ENCODE measurements at places on chromosomes 13 and 19. TPM values are rescaled to one million over a fixed set of nuclear protein-coding genes. Genes with fewer than 3 reads are reported as not detected.

KCNRG gene
- 0.60 TPM for total RNA-seq

GIPC3 gene
- 0.71 TPM for total RNA-seq

DNA sequence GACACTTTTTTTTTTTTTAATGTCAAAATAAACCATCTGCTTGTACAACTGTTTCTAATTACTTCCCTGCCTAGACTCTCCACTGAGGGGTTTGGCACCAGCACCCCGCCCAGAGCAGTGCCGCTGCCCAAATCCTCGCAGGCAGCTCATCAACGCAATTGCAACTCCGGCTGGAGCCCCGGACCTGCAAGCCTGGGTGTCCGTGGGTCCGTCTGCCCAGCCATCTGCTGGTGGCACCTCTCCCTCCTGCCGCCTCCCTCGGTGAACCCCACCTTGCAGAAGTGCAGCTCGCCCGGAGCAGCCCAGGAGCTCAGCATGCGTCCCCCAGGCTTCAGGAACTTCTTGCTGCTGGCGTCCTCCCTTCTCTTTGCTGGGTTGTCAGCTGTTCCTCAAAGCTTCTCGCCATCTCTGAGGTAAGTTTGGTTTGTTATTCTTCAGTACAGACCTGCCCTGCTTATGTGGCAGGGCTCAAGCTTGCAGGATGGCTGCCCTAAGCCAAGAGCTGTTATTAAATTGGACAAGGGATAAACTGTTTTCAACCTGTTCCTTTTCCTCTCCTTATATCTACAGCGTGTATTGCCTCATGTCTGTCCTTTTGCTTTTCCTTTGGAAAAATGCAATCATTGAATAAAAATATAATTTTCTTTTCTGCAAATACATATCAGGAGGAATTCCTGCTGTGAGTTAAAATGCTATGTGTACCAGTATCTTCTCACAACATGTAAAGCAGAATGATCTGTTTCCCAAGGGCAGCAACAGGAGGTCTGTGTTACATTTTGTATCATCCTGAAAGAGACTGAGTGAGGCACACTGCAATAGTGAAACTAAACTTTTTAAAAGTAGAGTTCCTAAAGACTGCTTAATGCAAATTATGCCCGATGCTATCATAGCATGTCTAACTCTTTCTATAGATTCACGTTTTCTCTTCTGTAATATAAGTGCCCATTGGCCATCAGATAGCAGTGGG lies at the start of gene ITGBL1:
Gene ITGBL1 (plus strand): TSS at position 157 of the 967 bp plus-strand sequence. CDS start 159 bp downstream, at position 316.
- no peak within 1 kb of the TSS for H3K4me3 ChIP-seq
- DNase-seq: no peak
- H3K4me1 ChIP-seq: no peaks in the 10 kb centered on the region
- H3K27ac ChIP-seq: no peak within 1 kb of the TSS
- H3K36me3 ChIP-seq: no peaks in the 10 kb centered on the region

MED26 gene
- total RNA-seq: 14.6 TPM

DNA sequence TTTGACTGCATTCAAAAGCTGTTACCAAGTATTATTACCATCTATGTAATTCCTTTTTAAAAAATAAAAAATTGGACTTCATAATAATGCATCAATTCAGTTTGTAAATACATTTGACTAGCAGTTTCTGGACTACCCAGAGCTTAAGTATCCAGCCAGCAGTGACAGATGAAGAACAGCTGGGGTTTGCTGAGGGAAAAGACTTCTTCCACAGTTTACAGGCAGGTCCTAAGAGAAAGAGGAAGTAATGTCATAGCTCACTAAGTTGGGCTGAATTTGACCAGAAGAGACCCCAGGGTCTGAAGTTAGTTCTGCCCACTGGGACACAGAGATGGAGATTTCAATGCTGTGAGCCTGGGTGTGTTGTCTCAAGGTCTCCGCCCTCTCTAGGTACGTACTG lies 96.4 kb downstream of the MBNL2 start:
- H3K4me3 ChIP-seq: no peak overlapping the region
- H3K36me3 ChIP-seq: peaks cover 4% of the 10 kb centered on the region
- H3K4me1 ChIP-seq: no peaks in the 10 kb centered on the region
- H3K27me3 ChIP-seq: no peaks in the 10 kb centered on the region

DNA sequence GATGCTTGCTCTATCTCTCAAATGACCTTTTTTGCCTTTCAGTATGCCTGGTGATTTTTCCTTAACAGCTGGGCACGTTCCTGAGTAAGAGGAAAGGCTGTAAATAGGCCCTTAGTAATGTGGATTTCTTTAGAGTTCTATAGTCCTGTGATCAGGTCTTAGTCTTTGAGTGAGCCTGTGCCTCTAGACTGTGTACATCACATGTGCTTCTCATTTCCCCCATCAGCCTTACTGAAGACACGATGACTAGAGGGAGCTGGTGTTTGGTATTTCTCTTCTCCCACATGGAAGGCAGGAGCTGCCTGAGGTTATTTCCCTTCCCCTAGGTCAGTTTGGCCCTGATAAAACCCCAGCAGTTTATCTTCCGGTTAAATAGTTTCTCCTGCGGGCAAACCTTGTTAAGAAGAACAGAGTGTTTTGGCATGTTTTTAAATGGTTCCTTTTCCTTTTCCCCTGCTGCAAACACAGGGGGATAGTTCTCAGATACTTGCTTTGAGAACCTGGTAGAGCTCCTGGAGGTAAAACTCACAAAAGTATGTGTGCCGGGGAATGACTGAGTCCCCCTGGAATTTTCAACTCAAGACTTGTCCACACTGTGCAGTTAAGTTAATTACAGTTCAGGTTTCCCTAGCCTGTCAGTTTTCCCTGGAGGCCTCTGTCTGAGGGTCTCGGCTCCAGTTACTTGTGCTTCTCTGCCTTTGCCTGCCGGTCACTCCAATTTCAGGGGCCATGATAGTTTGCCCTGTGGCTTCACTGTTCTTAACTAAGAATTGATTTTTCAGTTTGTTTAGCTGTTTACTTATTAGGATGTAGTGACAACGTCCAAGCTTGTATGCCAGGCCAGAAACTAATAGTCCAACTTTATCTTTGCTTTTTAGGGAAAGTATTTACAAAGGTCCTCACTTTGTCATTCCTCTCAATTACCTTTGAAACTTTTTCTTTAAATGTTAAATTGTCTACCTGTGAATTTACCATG lies 94.4 kb downstream of the URI1 start:
- H3K27ac ChIP-seq: no peak overlapping the region
- no peak overlapping the region for H3K4me3 ChIP-seq
- peaks cover 77% of the 10 kb centered on the region for H3K36me3 ChIP-seq
- H3K4me1 ChIP-seq: no peaks in the 10 kb centered on the region
- H3K27me3 ChIP-seq: no peaks in the 10 kb centered on the region

CYP4F8 gene
- not detected for total RNA-seq

- no peaks in the 10 kb centered on the region for H3K36me3 ChIP-seq
- no peaks in the 10 kb centered on the region for H3K4me1 ChIP-seq
- H3K27me3 ChIP-seq: no peaks in the 10 kb centered on the region
- DNase-seq: no peak
- H3K27ac ChIP-seq: no peak overlapping the region
These were observed 34.7 kb upstream of the RANBP3 start for GRCh38 chr19:6012426-6013170.

KLK12 gene
- not detected for total RNA-seq

DNA sequence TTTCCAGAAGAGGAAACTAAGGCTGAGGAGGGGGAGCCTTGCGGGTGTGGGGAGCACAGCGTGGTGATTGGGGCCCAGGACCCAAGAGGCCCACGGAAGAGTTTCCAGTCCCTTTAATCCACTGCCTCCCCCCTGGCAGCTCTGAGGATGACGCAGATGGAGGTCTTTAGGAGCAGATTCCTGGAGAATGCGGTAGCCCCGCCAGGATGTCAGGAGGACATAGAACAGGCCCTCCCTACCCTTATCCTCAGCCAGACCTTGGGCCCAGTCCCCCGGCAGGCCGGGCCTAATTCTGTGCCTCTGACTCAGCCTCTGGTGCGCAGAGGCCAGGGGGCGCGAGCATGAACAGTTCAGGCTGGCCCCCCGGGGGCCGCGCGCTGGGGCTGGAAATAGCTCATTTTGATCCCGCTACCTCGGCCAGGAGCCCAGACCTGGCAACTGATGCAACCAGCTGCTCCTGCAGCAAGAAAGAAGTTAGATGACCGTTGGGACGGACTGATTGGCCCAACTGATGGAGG lies 461 bp upstream of the HSPB6 start:
- H3K27ac ChIP-seq: peak overlapping the region; percentile 93
- H3K27me3 ChIP-seq: no peaks in the 10 kb centered on the region
- peak overlapping the region; percentile 84 for H3K4me3 ChIP-seq
- H3K4me1 ChIP-seq: peaks cover 37% of the 10 kb centered on the region
- peaks cover 37% of the 10 kb centered on the region for H3K36me3 ChIP-seq

DNA sequence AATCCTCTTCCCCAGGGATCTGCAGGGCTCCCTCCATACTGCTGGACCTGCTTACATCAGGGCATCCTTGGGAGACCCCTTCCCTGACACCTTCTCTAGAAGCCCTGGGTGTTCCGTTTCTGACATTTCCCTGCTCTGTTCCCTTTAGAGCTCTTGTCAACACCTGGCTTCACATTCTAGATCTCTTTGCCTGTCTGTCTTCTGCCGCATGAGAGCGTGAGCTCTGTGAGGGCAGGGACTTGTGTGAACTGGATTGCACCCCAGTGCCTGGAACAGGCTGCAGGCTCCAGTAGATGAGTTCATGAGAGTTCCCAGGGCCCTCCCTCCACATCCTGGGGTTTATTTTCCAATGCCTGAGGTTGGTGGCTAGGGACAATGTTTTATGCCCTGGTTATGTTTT lies 651 bp downstream of the CEACAM7 start:
- H3K36me3 ChIP-seq: no peaks in the 10 kb centered on the region
- H3K4me3 ChIP-seq: no peak overlapping the region
- H3K27me3 ChIP-seq: peaks cover 11% of the 10 kb centered on the region

PCSK4 gene
- total RNA-seq: 4.4 TPM

DNA sequence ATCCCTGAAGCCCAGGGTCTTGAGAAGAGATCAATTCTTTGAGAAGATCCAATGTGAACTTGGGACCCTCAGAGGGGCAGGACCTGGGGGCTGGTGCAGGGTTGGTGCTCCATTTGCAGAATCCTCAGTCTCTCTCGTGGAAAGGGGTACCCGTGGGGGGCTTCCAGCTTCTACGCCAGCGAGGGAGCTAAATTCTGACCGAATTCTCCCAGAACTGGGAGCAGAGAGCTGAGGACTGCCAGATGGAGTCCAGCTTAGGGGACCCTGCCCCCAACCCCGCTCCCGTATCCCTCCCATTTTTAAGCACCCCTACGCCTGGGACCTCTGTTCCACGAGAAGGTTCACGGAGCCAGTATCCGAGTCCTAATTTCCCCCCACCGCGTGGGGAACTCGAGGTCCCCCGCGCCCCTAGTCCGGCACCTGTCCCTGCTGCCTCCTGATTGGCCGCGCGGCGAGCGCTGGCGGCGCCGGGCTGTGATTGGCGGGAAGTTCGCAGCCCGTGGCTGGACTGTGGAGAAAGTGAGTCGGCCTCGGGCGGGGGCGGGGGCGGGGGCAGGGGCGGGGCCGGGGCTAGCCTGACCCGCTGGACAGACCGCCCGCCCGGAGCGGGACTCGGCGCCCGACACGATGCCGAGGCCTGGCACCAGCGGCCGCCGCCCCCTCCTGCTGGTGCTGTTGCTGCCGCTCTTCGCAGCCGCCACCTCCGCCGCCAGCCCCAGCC lies 4.4 kb upstream of the LTBP4 start:
- H3K36me3 ChIP-seq: peaks cover 2% of the 10 kb centered on the region
- H3K4me1 ChIP-seq: peaks cover 47% of the 10 kb centered on the region
- H3K4me3 ChIP-seq: no peak overlapping the region
- H3K27me3 ChIP-seq: peaks cover 43% of the 10 kb centered on the region
- H3K27ac ChIP-seq: no peak overlapping the region
- no peak for DNase-seq

DNA sequence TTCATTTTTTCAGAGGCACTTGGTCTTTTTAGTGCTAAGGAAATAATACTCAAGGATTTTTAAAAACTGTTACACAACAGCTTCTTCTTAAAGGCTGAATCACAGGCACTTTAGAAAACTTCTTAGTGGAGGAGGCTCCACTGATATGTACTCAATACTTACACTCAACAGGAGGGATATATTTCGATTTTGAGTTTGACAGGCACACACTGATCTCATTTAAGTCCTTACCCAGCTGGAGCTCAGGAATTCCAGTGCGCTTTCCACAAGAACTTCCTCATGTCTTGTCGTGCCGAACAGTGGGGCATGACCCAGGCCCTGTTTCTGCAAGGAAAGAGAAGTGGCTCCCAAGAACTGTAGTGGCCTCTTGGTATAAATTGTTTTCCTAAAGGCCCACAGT lies 103.8 kb downstream of the RGCC start:
- H3K4me1 ChIP-seq: peaks cover 7% of the 10 kb centered on the region
- H3K36me3 ChIP-seq: no peaks in the 10 kb centered on the region
- no peak overlapping the region for H3K27ac ChIP-seq
- H3K4me3 ChIP-seq: no peak overlapping the region
- no peaks in the 10 kb centered on the region for H3K27me3 ChIP-seq

DNA sequence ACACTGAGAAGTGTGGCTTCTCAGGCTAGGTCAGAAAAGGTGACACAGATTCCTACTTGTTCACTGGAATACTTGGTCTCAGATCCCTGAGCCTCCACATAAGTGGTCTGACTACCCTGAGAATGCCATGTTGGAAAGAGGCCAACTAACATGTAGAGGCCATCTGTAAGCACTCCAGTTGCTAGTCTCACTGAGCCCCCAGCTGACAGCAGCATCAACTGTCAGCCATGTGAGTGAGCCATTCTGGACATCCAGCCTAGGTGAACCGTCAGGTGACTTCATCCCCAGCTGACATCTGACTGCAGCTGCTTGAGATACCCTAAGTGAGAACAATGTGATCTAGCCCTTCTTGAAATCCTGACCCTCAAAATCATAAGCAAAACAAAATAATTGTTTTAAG lies 18.1 kb upstream of the ARL11 start:
- peaks cover 4% of the 10 kb centered on the region for H3K4me1 ChIP-seq
- H3K27me3 ChIP-seq: no peaks in the 10 kb centered on the region
- no peak for DNase-seq
- no peak overlapping the region for H3K27ac ChIP-seq
- no peak overlapping the region for H3K4me3 ChIP-seq

DNA sequence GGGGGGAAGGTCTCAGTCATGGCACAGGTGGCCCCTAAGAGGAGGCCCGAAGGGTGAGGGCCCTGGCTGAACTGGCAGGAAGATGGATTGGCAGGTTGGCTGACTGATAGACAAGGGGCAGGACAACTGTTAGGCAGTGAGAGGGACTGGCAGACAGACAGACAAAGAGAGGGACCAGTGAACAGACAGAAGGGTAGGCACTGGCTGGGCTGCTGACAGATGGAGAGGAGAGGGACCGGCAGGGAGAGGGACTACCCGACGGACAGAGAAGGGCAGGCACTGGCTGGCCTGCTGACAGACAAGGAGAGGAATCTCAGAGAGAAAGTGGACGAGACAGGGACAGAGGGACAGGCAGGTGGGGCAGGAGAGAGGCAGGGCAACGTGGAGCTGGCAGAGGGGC lies 31.8 kb upstream of the EHD2 start:
- H3K36me3 ChIP-seq: peaks cover 11% of the 10 kb centered on the region
- no peak for DNase-seq
- no peaks in the 10 kb centered on the region for H3K27me3 ChIP-seq
- peak overlapping the region; percentile 36 for H3K27ac ChIP-seq

Data from activated CD4-positive, alpha-beta T cell treated with anti-CD3 and anti-CD28 coated beads, Interleukin-2, amount 10 ng/mL, durations not matched to agents 7 days and 5 days (primary cell).